Endothelial cell (in vitro differentiated cells): ENCODE measurements at places on chromosomes 2 and 18. TPM values are rescaled to one million over a fixed set of nuclear protein-coding genes. Genes with fewer than 3 reads are reported as not detected.

CCDC178 gene
- total RNA-seq: 5.3 TPM

DNA sequence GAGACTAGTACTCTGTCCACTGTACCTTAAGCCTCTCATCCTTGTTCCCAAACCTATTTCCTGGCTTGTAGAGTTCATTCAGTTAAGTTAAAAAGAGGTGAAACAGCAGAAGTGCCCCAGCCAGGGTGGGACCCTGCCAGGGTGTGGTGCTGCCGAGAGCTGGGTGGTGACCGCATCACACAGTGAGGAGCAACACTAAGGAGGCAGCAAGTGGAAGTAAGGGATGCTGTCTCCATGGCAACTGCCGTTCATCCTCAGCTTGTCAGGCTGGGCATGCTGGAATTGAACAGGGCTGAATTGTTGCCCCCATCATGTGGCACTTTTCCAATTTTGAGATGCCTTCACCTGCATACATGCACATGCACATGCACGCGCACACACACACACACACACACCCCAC lies 77.0 kb downstream of the VSNL1 start:
- peaks cover 3% of the 10 kb centered on the region for H3K4me1 ChIP-seq
- no peak overlapping the region for H3K4me3 ChIP-seq
- no peak overlapping the region for H3K27ac ChIP-seq

TNFRSF11A gene
- 89.9 TPM for total RNA-seq

ST8SIA5 gene
- total RNA-seq: 0.49 TPM

GRCh38 chr18:37641573-37641972 lies 76.0 kb upstream of the CELF4 start:
- H3K27ac ChIP-seq: no peak overlapping the region
- H3K36me3 ChIP-seq: peaks cover 3% of the 10 kb centered on the region
- no peaks in the 10 kb centered on the region for H3K4me1 ChIP-seq
- H3K4me3 ChIP-seq: no peak overlapping the region

- H3K27ac ChIP-seq: no peak overlapping the region
- peaks cover 18% of the 10 kb centered on the region for H3K36me3 ChIP-seq
- H3K27me3 ChIP-seq: no peaks in the 10 kb centered on the region
- H3K4me1 ChIP-seq: no peaks in the 10 kb centered on the region
These were observed 9.1 kb downstream of the SCLY start for GRCh38 chr2:238069877-238070276.

DNA sequence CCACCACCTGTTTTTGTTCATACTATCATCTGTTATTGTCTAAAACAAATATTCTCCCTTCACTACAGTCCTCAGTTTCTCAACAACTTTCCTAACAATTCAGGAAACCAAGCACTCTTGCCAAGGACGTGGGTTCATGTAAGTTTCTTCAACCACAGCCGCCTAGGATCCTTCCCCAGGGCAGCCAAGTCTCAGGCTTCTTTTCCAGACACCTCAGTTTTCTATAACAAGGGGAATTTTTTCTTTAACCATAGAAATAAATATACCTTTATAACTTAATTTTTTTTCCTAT lies 39.4 kb upstream of the AGPS start:
- H3K36me3 ChIP-seq: no peaks in the 10 kb centered on the region
- peaks cover 10% of the 10 kb centered on the region for H3K4me1 ChIP-seq
- no peak for DNase-seq
- H3K4me3 ChIP-seq: no peak overlapping the region
- H3K27ac ChIP-seq: peak overlapping the region; percentile 93

ATP6V1C2 gene
- total RNA-seq: not detected

- peaks cover 53% of the 10 kb centered on the region for H3K36me3 ChIP-seq
- H3K4me1 ChIP-seq: no peaks in the 10 kb centered on the region
- no peak overlapping the region for H3K27ac ChIP-seq
- peaks cover 2% of the 10 kb centered on the region for H3K27me3 ChIP-seq
These were observed 222.3 kb downstream of the HDAC4 start for GRCh38 chr2:239178484-239178883.

DNA sequence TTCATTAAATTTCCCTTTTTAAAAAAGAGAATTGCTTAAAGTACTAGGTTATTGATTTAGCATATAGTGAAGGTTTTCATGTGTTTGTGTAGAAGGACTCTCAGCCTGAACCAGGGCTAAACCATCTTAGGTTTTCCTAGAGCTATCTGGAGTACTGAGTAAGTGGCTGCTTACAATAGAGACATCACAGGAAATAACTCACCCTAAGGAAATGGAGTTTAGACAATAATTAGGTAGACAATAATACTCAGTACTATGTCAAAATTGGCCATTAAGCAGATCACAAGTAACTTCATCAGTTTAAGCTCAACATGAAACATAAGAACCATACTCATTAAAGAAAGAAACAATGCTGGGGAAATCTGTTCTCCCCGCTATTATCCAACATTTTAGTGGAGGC lies 240.0 kb downstream of the RND3 start:
- no peak overlapping the region for H3K4me3 ChIP-seq
- H3K4me1 ChIP-seq: no peaks in the 10 kb centered on the region
- no peaks in the 10 kb centered on the region for H3K27me3 ChIP-seq
- H3K36me3 ChIP-seq: no peaks in the 10 kb centered on the region
- DNase-seq: no peak
- no peak overlapping the region for H3K27ac ChIP-seq

DLGAP1 gene
- 1.8 TPM for total RNA-seq

LYG1 gene
- 1.4 TPM for total RNA-seq

DNA sequence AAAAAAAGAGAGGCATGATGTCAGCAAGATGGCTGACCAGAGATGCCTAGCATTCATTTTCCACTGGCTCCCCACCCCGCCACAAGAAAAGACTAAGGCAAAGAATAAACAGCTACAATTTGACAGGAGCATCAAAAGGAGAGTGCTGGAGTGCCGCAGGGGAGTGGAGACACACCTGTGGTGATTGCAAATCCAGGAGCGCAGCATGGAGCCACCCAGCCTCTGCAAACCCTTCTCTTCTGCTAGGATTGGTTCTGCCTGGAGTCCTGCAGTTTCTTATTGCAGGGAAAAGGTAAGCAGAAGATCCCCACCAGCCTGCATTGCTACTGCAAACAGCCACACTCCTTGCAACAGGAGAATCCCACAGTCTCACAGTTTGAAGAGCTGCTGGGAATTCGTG lies 26.1 kb downstream of the BOLL start:
- no peak overlapping the region for H3K4me3 ChIP-seq
- peaks cover 4% of the 10 kb centered on the region for H3K27me3 ChIP-seq
- no peaks in the 10 kb centered on the region for H3K4me1 ChIP-seq
- H3K36me3 ChIP-seq: peaks cover 9% of the 10 kb centered on the region
- no peak overlapping the region for H3K27ac ChIP-seq

- peak overlapping the region; percentile 67 for H3K4me3 ChIP-seq
- H3K27ac ChIP-seq: peak overlapping the region; percentile 86
- no peak for DNase-seq
These were observed 11.4 kb downstream of the AGAP1 start for GRCh38 chr2:235505181-235505741.

LYPD6 gene
- total RNA-seq: 3.5 TPM

GRCh38 chr2:210994104-210994503 lies 437.7 kb downstream of the CPS1 start:
- no peaks in the 10 kb centered on the region for H3K27me3 ChIP-seq
- H3K4me1 ChIP-seq: peaks cover 2% of the 10 kb centered on the region
- no peak overlapping the region for H3K4me3 ChIP-seq
- H3K27ac ChIP-seq: no peak overlapping the region

DNA sequence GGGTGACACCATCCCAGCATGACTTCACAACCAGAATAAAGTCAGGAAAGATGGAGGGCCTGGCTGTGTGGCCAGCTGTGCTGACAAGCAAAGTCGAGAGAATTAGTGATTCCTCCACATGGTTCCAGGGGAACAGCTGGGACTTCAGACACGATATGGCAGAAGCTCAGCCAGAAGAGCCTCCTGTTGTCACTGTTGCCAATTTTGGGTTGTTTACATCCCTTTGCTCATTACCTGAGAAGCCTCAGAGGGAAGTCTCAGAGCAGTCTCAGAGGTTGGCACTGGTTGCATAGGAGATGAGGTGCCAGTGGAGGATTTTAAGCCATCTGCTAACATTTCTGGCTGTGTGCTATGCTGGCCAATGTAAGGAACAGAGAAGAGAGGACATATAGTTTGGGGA lies 16.0 kb downstream of the LINC00305 start:
- peaks cover 3% of the 10 kb centered on the region for H3K4me1 ChIP-seq
- H3K27ac ChIP-seq: no peak overlapping the region
- no peak for DNase-seq
- H3K27me3 ChIP-seq: peaks cover 2% of the 10 kb centered on the region
- peaks cover 5% of the 10 kb centered on the region for H3K36me3 ChIP-seq
- no peak overlapping the region for H3K4me3 ChIP-seq

GRCh38 chr2:161580426-161580825 lies 43.8 kb upstream of the SLC4A10 start:
- no peaks in the 10 kb centered on the region for H3K36me3 ChIP-seq
- no peak overlapping the region for H3K4me3 ChIP-seq
- no peak for DNase-seq
- no peak overlapping the region for H3K27ac ChIP-seq
- no peaks in the 10 kb centered on the region for H3K4me1 ChIP-seq

- H3K36me3 ChIP-seq: peaks cover 18% of the 10 kb centered on the region
- H3K4me3 ChIP-seq: peak within 1 kb of the TSS; percentile 85
- H3K27ac ChIP-seq: no peak within 1 kb of the TSS
- peaks cover 7% of the 10 kb centered on the region for H3K4me1 ChIP-seq
- peak; percentile 61 for DNase-seq
- peaks cover 20% of the 10 kb centered on the region for H3K27me3 ChIP-seq
These were observed at the start of gene IL1R1 for GRCh38 chr2:102141970-102142828. Gene IL1R1, plus strand, starts transcription at chr2:102142746. Its CDS starts 14,979 bp downstream, at chr2:102157725.

- H3K4me3 ChIP-seq: no peak overlapping the region
- H3K27me3 ChIP-seq: peaks cover 6% of the 10 kb centered on the region
- no peak overlapping the region for H3K27ac ChIP-seq
- peaks cover 30% of the 10 kb centered on the region for H3K36me3 ChIP-seq
These were observed 2.1 kb upstream of the GPR75 start for GRCh38 chr2:53861824-53862223.

DNA sequence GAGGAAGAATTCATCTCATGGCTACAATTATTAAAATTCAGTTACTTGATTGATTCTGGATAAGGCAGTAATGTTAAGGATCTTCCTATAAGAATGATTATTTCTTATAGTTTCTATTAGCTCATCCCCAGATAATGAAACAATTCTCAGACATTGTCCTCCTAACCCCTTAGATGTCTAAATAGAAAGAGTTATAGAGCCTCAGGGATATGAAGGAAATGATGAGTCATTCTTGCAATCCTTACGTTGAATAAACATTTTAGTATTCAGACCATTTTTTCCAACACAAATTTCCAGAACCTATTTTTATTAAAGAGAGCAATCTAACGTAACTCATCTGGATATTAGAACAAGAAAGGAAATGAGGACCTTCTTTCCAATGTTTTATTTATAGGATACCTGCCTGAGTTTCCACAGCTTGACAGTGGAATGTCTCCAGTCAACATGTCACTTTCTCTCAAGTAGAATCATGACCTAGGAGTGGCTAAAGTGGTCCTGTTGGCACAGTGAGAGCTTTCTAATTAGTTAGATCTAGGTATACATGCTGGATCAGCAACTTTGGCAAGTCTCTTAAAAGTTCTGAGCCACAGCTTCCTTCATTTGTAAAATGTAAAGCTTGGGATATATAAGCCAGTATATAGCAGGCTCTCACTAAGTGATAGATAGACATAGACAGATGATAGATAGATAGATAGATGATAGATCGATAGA lies 88.0 kb upstream of the RAB27B start:
- H3K4me1 ChIP-seq: peaks cover 3% of the 10 kb centered on the region
- H3K27ac ChIP-seq: no peak overlapping the region
- no peak for DNase-seq
- H3K4me3 ChIP-seq: no peak overlapping the region

RNF152 gene
- total RNA-seq: 4.1 TPM

GRCh38 chr2:76323381-76323780 lies 612.7 kb upstream of the GCFC2 start:
- H3K36me3 ChIP-seq: no peaks in the 10 kb centered on the region
- H3K4me1 ChIP-seq: no peaks in the 10 kb centered on the region
- no peak overlapping the region for H3K4me3 ChIP-seq
- no peak for DNase-seq
- no peaks in the 10 kb centered on the region for H3K27me3 ChIP-seq
- H3K27ac ChIP-seq: no peak overlapping the region

- H3K4me3 ChIP-seq: no peak overlapping the region
- no peak overlapping the region for H3K27ac ChIP-seq
- H3K36me3 ChIP-seq: no peaks in the 10 kb centered on the region
- DNase-seq: no peak
- peaks cover 1% of the 10 kb centered on the region for H3K27me3 ChIP-seq
These were observed 96.6 kb downstream of the PIEZO2 start for GRCh38 chr18:11052800-11053199.

NHEJ1 gene
- total RNA-seq: 11.1 TPM

DUSP2 gene
- not detected for total RNA-seq

LIMS4 gene
- total RNA-seq: 10.1 TPM
